ENCODE measurements at places on chromosomes 6 and 20.

- no peak for DNase-seq
These were observed 102.6 kb downstream of the CDC5L start for GRCh38 chr6:44489910-44490604.

GRCh38 chr6:163841326-163841725, 426.8 kb downstream of the QKI start:
- no peak for DNase-seq

DNA sequence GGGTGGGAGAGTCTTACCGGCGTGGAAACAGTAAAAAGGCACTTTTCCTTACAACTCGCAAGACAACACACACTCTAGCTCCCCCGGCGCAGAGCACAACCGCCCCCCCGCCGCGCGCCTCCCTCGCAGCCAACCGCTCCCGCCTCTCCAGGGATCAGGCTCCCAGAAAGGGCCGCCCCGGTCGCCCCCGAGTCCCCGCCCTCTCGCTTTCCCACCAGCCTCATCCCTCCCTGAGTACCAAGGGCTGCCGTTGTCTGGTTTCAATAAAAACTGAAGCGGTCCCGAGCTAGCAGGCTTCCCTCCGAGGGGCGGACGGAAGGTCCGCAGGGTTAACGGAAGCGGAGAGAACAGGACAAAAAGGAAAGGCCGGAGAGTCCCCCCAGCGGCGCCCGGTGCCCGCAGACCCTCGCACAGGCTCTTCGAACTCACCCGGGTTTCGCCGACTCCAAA, 804 bp downstream of the ELOVL5 start:
- peak; percentile 29 for DNase-seq

DNA sequence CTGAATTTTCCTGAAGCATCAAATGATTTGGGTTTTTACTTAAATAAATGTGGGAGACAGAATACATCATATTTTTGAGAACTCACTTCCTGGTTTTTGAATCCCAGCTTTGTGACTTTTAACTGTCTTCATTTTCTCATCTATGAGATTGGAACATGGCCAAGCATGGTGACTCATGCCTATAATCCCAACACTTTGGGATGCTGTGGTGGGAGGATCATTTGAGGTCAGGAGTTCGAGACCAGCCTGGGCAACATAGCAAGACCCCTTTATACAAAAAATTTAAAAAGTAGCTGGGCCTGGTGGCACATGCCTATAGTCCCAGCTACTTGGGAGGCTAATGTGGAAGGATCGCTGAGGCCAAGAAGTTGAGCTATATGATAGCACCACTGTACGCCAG, 122.3 kb downstream of the QKI start:
- DNase-seq = no peak

DNA sequence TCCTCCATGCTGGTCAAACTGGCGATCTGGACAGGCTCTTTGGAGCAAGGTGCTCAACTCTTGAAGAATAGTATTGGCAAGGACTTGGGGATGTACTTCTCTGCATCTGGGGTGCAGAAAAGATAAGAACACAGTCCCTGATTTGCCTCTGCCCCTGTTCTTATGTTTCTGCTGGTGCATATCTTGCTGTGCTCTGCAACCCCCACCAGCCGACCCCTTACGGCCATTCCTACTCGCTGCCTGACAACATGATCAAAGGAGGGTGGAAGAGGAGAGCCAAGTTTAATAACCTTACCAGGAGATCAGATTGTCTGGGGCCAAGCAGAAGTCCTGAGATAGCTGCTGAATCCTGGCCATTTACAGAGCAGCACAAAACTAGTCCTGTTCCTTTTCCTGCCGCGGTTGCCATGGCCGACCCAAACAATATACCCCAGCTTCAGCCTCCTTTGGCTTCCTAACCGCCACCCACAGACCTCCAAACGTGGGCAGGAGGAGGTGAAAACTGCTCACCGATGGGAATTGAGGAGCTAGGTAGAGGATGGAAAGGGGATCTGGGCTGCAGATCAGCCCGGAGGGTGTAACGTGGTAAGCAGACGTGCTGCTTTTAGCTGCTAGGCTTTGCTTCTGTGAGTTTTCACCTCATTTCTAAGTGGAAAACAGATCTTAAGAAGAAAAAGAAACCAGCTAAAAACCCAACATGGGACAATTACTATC, 60.9 kb downstream of the ATXN1 start:
- no peak for DNase-seq

Measured in stimulated activated CD4-positive, alpha-beta T cell treated with anti-CD3 and anti-CD28 coated beads, Interleukin-15, amount 100 ng/mL, for 1 hour (primary cell).